ENCODE measurements at places on chromosomes 5 and 9. TPM values are rescaled to one million over a fixed set of nuclear protein-coding genes. Genes with fewer than 3 reads are reported as not detected.

DNA sequence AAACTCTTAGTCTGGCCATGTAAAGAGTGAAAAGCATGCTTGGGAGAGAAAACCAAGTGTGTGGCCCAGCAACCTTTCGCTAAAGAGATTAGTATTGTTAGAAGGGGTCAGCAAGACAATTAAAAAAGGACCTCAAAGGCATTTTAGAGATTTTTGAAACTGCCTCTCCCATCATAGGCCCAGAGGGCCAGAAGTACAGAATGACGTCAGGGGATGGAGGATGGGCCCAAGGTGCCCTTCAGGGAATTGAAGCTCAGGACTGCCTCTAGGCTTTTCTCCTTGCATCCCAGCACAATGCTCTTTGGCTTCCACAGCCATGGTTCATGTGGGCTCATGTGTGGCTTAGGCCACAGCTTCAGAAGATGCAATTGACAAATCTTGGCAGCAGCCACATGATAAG lies 287.0 kb upstream of the COX7C start:
- no peak for DNase-seq

GRCh38 chr5:138011991-138012390 lies 20.9 kb downstream of the FAM13B start:
- DNase-seq: peak; percentile 20

GRCh38 chr5:136886608-136887007 lies 521.3 kb upstream of the TRPC7 start:
- DNase-seq: peak; percentile 90

Gene SOHLH1
- not detected for total RNA-seq

DNA sequence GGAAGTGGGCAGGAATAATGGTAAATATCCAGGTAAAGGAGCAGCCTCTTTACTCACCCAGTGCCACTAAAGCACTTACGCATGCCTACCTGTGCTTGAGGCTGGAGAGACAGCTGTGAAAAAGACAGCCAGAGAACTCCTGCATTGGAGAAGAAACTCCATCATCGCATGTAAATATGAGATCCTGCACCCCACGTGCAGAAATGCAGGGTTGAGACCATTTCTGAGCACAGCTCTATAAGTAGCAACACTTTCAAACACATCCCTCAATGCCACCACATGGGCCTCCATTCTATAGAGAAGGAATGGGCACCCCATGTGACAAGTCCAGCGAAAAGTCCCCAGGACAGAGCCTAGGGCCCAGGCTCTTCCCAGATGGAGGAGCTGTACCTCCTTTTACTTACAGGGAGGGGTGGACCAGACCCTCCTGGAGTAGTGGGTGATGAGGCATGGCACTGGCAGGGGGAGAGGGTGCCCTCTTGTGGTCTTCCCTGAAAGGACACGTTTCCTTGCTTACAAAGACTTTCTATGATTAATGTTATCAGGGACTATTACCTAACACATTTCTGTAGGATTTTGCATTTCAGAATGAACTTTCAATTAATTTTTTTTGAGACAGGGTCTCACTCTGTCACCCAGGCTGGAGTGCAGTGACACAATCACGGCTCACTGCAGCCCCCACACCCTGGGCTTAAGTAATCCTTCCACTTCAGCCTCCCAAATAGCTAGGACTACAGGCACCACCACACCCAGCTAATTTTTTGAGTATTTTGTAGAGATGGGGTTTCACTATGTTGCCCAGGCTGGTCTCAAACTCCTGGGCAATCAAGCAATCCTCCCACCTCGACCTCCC lies 55.3 kb upstream of the IL17B start:
- DNase-seq: peak; percentile 64

DNA sequence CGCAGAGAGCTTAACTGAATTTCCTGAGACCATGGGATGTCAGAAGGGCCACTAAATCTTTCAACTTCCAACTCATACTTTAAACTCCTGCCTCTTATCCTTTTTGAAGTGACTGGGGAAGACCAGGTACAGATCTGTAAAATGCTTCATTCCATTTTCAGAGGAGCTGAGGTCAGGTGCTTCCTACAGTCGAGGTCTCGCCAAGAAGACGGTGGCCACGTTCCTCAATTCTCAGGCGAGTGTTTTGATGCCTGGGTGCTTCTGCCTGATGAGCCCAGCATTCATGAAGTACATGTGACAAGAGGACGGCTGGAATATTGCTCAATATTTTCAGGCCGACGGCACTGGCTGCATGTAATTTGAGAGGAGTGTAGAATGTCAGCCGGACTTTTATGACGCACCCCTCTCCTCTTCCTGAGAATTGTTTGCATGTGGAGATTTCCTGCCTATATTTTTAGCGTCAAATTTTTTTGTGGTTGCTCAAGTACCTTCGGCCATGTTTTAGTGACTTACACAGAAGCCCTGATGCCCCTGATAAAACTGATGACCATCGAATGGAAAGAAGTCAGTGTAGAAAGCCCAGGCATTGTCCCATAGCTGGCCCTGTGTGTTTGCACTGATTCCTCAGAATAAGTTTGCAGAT lies 38.8 kb upstream of the GLRX start:
- peak; percentile 99 for DNase-seq

Gene PRELID2
- total RNA-seq: 7.6 TPM

Gene AFAP1L1
- 0.98 TPM for total RNA-seq

DNA sequence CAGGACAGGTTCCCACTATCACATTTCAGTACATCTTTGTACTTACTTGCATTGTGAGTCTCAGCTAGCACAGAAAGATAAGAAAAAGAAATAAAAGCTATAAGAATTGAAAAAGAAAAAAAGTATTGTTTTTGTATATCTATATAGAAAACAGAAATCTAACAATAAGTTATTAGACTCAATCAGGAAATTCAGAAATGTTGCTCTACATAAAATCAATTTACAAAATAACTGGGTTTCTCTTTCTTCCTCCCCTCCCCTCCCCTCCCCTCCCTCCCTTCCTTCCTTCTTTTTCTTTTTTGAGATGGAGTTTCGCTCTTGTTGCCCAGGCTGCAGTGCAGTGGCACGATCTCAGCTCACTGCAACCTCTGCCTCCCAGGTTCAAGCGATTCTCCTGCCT lies 7.2 kb upstream of the CACNA1B start:
- no peak for DNase-seq

DNA sequence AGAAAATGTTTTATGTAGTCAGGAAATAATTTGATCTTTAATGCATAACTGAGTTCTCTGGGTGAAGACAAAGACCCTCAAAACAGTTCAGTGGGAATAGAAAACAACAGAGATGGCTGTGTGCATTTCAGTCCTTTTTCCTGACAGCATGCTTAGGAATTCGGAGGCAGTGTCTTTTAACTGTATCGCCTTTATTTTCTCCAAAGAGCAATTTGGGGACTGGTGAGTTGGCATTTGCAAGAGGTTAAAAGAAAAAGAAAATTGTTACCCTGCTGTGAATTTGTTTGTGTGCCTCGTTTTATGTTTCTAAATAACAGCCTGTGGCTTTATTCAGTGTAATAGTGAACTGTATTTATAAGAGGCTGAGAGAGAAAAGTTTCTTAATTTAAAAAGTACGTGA lies 227.8 kb upstream of the DMAC1 start:
- DNase-seq: no peak

GRCh38 chr5:102762095-102762534 lies 7.0 kb downstream of the PAM start:
- peak; percentile 59 for DNase-seq

DNA sequence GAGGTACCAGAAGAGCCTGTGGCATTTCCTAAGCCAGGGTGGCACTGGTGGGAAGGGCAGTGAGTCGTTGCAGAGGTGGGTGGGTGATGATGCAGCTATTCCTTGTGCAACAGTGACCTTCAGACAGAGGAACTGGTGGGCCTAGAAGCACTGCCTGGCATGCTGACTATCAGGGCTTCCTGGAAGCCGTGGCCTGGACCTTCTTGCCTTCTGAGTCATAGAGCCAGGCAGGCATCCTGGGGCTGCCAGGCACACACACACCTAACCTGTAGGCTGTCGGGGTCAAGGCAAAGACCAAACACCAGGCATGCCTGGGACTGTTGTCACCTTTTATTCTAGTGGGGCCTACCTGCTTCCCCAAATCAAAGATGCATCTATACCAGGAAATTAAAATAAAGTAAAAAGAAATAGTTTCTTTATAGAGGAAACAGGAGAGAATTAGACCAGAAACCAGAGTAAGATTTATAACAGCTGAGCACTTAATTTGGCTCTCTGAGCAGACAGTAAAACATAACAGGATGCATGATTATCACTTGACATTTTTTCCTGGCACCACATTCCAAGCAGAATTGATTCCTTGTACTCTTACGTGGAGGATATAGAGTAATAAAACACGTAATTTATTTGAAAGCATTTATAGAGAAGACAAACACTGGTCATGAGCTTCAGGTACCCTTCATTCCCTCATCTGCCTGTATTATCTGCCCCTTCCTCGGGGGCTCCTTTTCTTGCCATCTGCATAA lies 25.1 kb downstream of the NANS start:
- DNase-seq: peak; percentile 77

Gene SLC28A3
- total RNA-seq: 0.02 TPM

DNA sequence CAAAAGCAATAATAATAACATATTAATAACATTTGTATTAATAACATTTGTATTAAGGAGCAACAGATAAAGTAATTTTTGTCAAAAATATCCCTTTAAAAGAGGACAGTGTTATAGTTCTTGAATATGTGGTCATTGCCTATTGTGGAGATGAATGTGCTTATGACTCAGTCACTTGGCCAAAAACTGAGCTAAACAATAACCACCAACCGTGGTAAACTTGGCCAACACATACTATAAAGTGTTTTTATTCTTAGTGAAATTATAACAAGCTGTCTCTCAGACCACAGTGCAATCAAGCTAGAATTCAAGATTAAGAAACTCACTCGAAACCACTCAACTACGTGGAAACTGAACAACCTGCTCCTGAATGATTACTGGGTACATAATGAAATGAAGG lies 159.2 kb upstream of the PLPPR1 start:
- DNase-seq: no peak

Gene FOXD4
- total RNA-seq: 1.2 TPM

DNA sequence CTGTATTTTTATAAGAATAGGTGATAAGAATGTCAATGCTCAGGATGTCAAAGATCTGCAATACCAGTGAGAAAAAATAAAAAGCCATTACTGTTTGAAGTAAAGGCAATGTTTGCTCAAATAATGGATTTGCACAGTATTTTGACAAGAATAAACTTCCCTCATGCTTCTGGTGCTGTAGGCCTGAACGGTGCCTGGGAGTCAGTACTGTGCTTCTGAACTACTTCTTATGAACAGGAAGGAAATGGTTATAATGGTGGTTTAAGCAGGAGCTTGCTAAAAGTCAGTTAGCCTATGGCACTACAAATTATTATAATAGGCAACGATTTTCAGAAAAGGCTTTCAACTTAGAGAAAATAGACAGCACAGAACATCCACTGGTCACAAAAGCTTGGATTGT lies 548.3 kb upstream of the CDH18 start:
- no peak for DNase-seq

- DNase-seq: no peak
These were observed 597.8 kb downstream of the EFNA5 start for GRCh38 chr5:107072967-107073366.

- DNase-seq: no peak
These were observed 163.3 kb upstream of the HMHB1 start for GRCh38 chr5:143648696-143649095.

Gene CCNJL
- total RNA-seq: 13.8 TPM

GRCh38 chr5:115274584-115274983 lies 11.9 kb upstream of the PGGT1B start:
- DNase-seq: no peak

- no peak for DNase-seq
These were observed 32.3 kb downstream of the MARCHF11 start for GRCh38 chr5:16147179-16147900.

DNA sequence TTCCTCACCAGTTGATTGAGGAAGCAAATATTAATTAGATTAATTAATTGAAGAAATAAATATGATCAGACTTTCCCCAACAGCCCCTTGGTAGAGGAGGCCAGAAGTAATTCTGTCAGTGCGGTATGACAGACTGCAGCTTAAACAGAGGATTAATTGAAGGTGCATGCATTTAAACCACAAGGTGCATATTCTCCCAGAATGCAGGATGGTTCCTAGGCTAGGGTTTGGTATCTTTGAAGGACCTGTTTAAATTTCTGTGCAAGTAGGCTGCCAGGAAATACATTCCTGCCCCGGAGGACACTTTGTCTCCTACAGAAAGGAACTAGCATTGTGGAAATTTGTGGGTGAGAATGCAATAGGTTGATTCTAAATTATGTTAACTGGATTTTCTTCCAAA lies 50.5 kb upstream of the PALM2AKAP2 start:
- DNase-seq: no peak

DNA sequence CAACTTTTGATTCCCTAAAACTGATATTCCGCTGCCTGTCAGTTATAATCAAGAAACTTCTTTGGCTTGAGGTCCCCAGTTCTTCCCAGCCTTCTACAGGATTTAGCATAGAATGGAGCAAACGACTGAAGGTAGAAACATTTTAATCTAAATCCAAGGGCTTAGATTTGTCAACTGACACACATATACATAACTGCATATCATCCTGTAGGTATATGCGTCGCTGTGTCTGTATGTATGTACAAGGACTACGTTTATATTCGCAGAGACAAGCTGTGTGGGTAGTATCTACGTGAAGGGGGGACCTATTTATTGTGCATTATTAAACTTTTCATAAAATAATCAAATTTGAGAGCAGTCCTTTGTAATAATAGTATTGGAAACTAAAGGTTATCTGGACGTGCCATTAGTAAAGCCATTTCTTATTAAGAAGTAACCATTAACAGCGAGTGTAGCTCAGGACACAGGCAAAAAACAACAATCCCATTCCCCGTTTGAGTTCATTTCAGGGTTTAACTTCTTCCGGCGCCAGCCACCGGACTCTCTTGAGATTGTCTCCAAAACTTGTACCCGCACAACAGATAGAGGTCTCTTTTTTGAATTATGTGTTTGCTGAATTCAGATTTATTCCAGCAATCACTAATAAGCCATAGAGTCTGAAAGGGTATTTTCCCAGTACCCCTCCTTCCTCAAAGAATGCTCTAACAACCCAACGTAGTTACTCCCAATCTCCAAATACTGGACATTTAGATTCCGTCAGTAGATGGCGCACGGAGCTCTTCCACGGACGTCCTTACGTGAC lies 2.1 kb upstream of the MLLT3 start:
- DNase-seq: peak; percentile 73

DNA sequence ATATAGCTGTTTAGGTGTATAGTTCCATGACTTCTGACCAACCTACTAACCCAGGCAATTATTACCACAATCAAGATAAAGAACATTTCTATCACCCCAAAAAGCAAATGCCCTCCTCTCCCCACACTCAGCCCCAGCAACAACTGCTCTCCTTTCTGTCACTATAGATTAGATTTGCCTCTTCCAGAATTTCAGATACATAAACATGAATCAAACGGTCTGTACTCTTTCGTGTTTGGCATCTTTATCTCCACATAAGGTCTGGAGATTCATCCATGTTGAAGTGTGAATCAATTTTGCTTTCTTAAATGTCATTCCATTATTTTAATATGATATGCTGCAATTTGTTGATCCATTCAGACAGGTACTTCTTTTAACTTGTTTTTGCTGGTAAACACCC lies 10.5 kb upstream of the GCNT1 start:
- DNase-seq: no peak

Gene GMCL2
- total RNA-seq: not detected

- DNase-seq: no peak
These were observed 17.4 kb downstream of the FYB1 start for GRCh38 chr5:39201781-39202596.

Gene CTNNAL1
- 109 TPM for total RNA-seq

Measured in HT1080 (cell line).